ENCODE measurements at places on chromosomes 5 and 9.
A peak's percentile ranks its signal among the peaks of the same experiment; 100 is the strongest.

DNA sequence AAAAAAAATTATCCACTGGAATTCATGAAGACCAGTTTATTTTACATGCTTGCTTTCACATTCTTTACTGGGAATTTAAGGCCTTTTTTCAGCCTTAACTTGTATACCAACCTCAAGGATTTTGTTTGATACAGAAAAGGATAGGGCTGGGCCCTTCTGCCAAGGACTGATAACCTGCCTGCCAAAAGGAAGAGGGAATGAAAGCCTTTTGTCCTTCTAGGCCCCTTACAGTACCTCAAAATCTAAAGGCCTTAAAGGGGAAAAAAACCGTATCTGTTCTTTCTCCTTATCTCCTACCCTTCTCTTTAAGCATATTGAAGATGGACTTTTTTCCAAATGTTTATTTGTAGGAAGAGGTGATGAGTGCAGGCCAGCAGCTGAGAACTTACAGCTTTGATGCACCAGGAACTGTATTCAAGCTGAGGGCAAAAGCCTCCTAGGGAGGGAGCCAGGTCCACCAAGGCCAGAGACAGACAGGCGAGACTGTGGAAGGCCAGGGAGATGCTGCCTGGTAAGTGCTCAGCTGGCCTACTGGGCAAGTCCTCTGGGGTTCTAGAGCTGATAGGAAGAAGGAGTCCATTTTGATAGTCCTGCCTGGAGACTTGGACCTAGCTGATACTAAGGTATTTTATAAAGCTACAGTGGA is 31.8 kb downstream of the FAXDC2 start:
- DNase-seq: no peak

GRCh38 chr5:155826611-155827507 is 500.1 kb upstream of the SGCD start:
- no peak for DNase-seq

DNA sequence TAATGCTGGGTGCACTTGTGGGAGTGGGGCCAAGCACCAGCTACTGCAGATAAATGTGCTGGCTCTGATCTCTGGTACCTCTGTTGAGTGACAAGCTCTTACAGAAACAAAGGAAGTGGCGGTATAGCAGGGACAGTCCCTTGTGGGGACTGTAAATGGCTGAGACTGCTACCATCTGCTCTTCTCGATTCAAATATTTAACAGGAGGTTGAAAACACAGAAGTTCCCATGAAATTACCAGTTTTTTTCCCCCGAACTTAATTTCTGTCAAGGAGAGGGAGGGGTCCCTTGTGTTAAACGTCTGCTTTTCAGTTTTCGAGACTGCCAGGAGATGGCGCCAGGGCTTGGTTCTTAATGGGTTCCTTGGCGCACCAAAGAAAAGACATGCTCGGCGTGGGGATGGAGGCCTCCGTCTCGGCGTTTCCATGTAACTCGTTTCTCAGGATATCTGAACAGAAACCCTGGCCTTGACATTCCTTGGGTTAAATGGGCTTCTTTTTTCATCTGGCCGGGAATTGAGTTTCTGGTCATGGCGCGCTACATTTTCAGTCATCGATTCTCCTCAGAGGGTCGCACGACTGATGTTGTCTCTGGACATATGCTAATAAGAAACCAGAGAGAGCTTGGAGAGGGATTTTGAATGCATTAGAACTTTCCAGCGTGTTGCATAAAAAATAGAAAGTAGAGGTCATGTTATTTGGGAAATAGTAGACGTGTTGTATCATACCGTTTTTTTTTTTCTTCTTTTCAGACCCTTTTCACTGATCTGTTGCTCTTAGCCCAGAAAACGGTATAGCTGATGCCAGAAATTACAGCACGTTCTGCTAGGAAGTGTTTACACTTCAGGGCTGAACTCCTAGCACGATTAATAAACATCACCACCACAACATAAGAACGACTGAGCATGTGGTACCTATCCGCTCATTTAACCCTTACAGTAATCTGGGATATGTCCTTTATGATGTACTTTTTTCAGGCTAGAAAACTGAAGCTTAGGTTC is 64.0 kb downstream of the CARTPT start:
- DNase-seq: peak; percentile 85

DNA sequence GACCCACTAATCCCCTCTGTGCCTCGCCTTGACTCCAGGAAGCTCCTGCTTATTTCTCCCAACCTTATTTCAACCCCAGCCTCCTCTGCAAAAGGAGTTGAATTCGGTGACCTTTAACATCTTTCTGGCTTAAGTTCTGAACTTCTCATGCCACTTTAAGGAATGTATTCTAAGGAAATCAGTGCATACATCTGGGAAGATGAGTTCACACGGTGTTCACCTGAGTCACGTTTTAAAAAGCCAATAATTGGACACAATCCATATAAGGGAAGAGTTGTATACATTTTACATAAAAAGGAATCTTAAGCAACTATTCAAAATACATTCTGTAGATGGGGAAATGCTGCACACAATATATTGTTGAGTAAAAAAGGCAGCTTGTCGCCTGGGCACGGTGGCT is 33.2 kb downstream of the FAT2 start:
- no peak for DNase-seq

DNA sequence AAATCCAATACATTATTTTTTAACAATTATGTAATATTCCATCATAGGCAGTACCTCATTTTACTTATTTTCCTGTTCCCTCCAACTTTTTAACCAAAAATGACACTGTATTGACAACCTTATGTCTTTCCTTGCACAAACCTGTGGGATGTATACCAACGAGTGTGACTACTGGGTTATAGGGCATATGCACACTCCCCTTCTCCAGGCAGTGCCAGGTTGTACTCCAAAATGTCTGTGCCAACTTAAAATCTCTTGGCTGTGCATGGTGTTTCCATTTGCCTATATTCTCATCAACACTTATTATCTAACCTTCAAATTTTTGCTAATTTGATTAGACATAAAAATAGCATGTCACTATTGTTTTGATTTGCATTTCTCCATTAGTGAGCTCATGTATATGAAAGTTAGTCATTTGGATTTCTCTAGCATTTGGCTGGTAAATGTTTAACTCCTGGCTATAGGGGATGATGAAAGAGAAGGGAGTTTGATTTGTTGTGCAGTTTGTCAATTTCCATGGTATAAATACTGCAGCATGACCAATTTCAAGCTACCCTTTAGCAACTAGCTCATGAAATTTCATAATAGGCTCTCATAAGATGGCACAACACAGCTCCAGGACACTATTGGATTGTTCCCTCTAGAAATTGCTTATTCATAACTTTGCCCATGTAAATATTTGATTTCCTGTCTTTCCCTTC is 129.9 kb downstream of the BAAT start:
- DNase-seq: no peak

GRCh38 chr5:149902177-149902576 is 42.4 kb downstream of the PDE6A start:
- no peak for DNase-seq

DNA sequence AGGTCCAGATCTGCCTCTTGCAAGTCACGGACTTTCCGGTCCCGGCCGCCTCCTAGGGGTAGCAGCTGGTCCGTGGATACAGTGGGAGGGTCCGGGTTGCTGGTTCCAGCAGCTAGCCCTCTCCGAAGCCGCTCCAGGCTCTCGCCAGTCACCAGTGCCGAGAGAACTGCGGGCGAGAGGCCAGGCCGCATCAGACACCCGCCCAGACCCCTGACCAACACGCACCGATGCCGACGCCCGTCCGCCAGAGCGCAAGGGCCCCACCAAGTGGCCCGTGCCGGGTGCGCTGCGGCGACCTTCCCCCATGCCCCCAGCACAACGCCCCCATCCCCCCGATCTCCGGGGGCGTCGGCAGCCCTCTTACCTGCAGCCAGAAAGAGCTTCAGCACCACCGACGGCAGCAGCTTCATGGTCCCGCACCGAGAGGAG is 470 bp downstream of the HBEGF start:
- DNase-seq: peak; percentile 74

GRCh38 chr9:17775656-17776055 is 196.8 kb downstream of the SH3GL2 start:
- no peak for DNase-seq

- no peak for DNase-seq
Measured at GRCh38 chr5:176664479-176664878, 17.2 kb downstream of the TSPAN17 start.

GRCh38 chr5:93058309-93058708 is 522.7 kb downstream of the NR2F1-AS1 start:
- DNase-seq: no peak

- DNase-seq: no peak
Measured at GRCh38 chr9:91541734-91542133, 118.1 kb upstream of the NFIL3 start.

GRCh38 chr5:157294407-157295091 is 28.6 kb downstream of the CYFIP2 start:
- DNase-seq: no peak

GRCh38 chr5:170104299-170104698 is 1.4 kb upstream of the FOXI1 start:
- DNase-seq: no peak

DNA sequence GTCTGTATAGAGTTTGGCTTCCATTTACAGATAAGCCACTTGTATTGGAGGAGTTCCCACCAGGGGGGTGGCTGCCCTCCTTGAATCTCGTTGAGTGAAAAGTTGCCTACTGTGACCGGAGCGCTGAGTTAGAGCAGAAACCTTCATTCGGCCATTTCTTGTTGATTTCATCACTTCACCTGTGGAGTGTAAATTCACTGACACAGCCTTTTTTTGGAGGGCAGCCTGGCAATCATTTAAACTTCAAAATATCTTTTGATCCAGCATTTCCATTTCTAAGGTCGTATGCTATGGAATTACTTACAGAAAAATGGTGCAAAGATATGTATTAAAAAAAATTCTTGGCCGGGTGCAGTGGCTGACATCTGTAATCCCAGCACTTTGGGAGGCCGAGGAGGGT is 40.8 kb downstream of the PRRC2B start:
- DNase-seq: no peak

GRCh38 chr5:172642926-172643871 is 2.1 kb downstream of the NEURL1B start:
- peak; percentile 44 for DNase-seq

GRCh38 chr5:153661897-153662296 is 171.4 kb downstream of the GRIA1 start:
- no peak for DNase-seq

DNA sequence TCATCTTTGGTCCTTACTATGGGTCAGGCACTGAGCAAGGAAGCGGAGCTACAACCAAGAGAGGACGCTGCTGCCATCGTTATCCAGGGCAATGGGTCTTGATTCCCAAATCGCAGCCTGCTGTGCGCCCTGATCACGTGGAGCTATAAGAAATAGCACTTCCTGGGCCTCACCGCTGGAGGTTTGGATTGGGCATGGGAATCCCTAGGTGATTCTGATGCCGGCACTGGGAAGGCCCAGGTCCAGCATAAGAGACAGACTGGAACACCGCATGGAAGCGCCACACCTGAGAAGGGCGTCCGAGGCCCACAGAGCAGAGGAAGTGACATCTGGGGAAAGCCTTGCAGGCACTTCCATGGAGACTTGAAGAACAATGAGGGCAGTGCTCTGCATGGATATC is 3.0 kb downstream of the IL17B start:
- DNase-seq: peak; percentile 20

GRCh38 chr5:137825165-137825564 is 42.5 kb upstream of the MYOT start:
- no peak for DNase-seq

DNA sequence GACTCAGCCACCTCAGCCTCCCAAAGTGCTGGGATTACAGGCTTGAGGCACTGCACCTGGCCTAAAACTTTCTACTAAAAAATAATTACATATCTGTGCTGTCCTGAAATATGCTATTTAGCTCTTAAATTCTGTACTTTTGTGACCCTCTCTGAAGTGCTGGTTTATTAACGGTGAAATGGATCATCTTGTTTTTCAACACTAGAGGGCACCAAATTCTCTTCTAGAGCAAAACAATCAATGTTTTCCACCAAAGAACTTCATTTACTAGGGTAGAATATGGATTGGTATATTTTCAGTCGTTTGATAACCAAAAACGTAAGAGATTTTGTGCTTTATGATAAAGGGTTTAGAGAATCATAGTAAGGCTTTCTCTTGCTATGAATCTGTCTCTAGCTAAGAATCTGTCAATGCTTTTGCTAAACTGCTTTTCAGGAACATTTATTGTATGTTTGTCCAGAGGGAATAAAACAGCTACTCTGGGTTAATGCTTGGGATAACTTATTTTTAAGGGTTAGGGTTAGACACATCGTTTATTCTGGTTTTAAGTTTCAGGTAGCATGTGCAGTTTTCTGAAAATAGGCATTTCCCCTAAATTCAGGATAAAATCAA is 63.6 kb downstream of the RNF180 start:
- no peak for DNase-seq

DNA sequence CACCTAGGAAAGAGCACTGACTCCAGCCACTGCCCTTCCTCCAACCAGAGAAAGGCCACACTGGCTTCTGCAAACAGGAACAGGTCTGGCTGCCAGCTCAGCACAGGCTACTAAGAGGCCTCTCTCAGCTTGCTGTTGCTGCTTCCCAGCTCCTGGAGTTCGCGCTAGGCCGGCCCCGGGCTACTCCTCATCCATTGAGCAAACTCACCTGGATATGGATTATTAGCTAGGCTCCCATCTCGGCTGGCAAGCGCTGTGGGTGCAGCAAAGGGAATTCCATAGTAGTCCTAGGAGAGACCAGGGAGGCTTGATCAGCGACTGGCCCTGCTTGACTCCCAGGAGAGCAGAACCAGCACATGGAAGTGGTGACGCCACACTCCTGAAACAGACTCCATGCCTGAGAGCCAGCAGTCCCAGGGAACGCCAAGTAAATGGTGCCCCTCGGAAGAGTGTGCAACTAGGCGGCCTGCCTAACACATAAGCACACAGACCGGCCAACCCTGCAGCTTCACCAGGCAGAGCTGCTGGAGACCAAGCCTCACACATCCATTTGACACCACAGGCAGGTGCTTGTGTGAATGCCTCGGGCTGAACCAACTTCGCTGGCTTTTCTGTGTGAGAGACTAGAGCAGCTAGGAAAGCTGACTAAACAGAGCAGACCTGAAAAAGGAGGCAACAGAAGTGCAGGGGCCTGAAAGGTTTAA is 107.2 kb downstream of the UBE2R2 start:
- no peak for DNase-seq

DNA sequence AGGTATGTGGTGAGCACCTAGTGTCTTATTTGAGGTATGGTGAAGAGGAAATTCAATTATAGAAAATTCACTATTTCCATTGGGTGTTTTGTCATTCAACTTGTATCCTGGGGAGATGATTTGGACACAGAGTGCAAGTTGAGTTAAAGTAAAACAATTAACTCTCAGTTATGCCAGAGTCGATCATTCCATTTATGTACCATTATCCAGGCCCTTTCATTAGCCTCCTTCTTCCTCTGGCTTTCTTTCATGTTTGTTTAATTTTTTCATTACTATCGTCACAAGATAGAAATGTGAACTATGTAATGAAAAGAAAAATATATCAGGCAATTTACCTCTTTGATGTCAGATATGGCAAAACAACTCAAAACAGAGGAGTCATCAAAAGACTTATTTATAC is 1347.2 kb upstream of the NUDT12 start:
- DNase-seq: no peak

DNA sequence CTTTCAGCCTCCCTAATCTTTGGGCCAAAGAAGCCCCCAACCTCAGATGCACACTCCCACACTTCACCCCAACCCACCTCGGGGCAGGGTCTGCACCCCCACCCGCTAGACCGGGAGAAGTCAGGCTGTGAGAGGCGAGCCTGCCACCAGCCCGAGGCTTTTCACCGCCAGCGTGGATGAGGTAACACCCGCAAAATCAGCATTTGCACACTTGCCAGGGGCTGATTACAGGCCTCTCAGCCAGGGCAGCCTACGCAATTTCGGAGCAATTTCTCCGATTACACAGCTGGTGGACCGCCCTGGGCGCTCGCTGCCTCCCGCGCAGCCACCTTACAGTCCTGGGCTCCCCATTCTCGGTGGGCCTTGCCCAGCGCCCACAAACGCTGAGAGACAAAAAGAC is 68.5 kb downstream of the FOXD1 start:
- peak; percentile 54 for DNase-seq

GRCh38 chr5:139273322-139273571 is 20.3 kb upstream of the MATR3 start:
- DNase-seq: no peak
